Activated T-helper 9 cell treated with anti-CD3 and anti-CD28 coated beads, Interleukin-2, amount 50 U/mL, for 16 hours (primary cell): ENCODE measurements at places on chromosomes 16 and 17.

GRCh38 chr17:38350035-38350434 is 1.6 kb upstream of the SOCS7 start:
- no peak for DNase-seq

GRCh38 chr17:72640415-72641165 is 451.9 kb downstream of the SLC39A11 start:
- DNase-seq = no peak

DNA sequence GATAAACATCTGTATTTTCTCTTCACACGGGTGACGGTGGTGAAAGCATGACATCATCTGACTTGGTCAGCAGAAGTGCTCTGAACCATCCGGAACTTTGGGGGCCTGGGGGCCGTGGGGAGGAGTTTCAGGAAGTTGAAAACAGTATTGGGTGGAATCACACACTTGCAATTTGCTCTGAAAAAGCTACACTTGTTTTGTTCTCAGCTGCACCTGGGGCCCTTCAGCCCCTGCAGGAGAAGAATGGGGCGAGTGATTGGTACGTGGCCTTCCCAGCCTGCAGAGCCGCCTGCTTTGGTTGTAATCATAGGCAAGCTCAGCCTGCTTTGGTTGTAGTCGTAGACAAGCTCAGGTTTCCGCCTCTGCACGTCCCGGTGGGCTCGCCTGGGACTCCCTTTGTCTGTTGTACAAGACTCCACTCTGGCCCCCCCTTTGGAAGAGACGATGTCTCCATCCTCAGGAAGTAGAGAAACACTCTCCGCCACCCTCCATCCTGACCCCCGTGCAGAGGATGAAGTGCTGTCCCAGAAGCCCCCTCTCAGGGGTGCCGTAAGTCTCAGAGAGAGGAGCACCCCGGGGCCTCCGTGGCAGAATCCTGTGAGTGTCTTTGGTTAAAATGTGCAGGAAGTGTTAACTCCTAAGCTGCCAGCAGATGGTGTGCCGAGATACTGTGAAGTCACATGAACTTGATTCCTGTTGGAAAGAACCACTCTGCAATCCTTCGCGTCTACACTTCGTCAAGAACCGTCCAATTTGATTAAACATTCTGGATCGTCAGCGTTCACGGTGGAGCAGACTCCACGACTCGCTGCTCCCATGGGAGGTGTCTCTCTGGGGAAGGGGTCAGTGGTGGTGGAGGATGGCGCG is 5.4 kb downstream of the BANP start:
- peak; percentile 54 for DNase-seq

- no peak for DNase-seq
Observed at GRCh38 chr16:26317885-26318284, 626.1 kb downstream of the HS3ST4 start.

DNA sequence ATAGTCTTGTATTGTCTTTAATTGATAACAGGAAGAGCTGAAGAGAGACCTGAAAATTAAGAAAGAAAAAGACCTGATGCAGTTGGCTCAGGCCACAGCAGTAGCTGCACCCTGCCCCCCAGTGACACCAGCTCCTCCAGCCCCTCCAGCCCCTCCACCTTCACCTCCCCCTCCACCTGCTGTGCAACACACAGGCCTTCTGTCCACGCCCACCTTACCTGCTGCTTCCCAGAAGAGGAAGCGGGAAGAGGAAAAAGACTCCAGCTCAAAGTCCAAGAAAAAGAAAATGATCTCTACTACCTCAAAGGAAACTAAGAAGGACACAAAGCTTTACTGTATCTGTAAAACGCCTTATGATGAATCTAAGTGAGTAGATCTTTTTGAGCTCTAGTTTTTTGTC is 36.8 kb downstream of the C17orf58 start:
- no peak for DNase-seq

GRCh38 chr16:194516-194915 is 14.3 kb downstream of the HBQ1 start:
- no peak for DNase-seq

DNA sequence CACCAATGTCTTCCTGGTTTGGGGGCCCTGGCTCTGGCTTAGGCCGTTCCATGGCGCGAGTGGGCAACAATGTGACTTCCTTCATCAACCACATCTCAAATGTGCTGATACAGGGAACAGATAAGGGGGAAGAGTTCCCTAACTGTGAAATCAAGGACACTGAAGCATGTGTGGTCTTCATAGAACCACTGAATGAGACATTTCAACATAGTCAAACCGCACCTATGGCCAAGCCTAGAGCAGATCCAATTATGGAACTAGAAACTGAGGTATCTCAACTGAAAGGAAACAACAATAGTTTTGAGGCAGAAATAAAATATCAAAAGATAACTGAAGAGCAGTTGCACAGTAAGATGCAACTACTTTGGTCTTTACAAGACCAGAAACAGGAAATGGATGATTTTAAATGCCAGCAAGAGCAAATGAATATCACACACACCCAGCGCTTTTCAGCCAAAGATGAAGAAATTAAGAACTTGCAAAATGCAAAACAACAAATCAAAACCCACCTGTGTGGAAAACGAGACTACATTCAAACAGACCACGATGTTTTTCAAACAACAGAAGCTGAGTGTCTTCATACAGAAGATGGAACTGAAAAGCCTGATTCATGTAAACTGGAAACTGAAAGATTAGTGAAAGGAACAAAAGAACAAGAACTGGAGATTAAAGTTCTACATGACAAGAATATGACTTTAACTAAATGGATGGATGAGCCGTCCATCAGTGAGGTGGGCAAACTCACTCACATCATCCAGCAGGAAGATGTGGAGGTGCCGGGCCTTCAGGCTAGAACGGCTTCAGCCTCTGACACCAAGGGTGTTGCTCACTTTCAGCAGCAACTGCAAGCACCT is 18.1 kb upstream of the LCMT1 start:
- DNase-seq = no peak

DNA sequence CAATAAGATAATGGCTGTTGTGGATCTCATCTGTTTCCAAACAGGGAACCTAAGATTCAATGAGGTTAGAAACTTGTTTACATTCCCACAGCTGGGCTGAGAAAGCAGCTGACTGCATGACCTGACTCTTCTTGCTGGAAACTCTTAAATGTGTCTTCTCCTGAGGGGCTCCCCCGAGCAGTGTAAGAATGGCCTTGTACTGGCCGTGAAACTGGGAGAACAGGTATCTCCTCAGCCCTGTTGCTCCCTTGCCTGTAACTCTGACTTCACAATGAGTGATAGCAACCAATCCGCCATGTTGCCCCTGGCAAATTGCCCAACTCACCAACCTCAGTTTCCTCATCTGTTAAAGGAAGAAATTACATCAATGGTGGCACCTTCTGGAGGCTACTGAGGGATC is 59.1 kb upstream of the CCL2 start:
- no peak for DNase-seq

DNA sequence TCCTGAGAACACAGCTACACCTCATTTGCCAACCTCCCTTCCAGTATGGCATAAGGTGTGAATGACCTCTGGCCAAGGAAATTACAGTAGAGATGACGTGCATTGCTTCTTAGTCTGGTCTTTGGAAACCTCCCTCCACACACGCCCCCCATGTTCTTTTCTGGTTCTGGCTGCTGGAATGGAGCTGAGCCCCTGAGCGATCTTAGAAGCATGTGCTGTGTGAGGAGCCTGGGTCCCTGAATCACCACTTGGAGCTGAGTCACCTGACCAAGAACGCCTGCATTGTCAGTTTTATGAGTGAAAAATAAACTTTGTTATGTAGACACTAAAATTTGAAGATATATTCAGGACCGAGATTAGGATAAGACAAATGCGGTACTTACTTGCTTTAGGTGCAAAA is 51.4 kb downstream of the HS3ST3A1 start:
- no peak for DNase-seq

DNA sequence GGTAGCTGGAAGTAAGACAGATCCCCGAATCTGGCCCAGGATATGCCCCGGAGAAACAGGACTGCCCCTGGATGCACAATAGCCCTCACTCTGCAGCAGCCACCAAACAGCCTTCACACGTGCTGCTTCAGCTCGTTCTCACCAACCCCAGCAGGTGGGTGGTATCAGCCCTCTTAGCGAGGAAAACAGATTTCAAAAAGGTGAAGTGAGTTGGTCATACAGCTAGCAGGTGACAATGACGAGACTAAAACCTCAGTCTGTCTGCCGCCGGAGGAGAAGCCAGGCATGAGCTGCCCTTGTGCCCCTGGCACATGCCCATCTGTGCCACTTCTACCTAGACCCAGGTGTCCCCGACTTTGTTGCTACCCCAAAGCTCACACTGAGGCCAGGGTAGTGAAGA is 92.4 kb downstream of the YPEL2 start:
- DNase-seq = no peak

DNA sequence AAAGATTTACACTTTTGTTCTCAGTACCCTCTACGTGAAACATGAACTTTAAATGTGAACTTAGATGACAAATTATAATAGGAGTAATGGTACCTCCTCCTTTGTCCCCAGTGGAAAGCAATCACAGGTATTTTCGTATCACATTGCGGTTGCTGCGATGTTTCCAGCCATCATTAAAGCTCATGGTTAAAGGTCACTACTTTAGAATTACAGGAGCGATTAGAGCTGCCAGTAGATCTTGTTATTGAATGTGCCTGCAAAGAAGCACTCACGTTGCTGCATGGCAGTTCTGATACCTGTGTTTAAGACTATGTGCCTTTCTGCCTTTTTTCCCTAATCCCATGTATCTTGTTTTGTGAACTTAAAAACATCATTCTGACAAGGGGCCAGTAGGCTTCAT is 301.0 kb downstream of the CPPED1 start:
- DNase-seq = no peak

- no peak for DNase-seq
Observed at GRCh38 chr17:57406131-57406980, 150.0 kb downstream of the MSI2 start.

- DNase-seq = no peak
Observed at GRCh38 chr17:30218799-30219198, 16.7 kb downstream of the SLC6A4 start.

- DNase-seq = no peak
Observed at GRCh38 chr17:10429421-10430045, 7.8 kb upstream of the MYH8 start.

DNA sequence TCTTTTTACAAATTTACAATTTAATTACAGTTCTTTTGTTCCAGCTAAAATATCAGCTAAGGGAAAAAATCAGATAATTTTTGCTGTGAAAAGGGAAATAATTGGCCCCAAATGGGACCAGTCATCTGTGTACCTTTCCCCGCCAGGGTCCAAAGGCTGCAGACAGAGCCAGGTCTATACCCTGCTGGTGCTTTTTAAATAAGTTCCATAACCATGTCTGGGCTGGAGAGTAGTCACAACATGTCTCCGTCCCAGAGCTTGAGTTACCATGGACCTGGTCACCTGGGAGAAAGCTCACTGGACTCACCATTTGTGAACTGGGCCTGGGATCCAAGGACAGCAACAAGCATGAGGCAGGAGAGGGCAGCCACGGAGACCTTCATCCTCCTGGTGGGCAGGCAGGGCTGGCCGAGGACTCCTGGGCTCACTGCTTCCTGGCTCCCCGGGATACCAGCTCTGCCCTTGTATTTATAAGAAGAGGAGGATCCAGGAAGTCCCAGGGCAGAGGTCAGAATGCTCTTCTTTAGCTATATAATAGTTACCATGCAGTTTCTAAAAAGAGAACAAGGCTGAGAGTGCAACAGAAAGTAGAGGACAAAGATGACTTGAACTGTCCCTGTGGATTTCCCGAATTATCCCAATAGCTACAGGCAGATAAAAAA is at the start of gene CCL15:
TSS of gene CCL15 (minus strand) at position 444 of the 662 bp plus-strand sequence. CDS start at position 383, 61 bp downstream.
- DNase-seq = no peak

GRCh38 chr17:227946-228615 is 46.6 kb upstream of the DOC2B start:
- no peak for DNase-seq

DNA sequence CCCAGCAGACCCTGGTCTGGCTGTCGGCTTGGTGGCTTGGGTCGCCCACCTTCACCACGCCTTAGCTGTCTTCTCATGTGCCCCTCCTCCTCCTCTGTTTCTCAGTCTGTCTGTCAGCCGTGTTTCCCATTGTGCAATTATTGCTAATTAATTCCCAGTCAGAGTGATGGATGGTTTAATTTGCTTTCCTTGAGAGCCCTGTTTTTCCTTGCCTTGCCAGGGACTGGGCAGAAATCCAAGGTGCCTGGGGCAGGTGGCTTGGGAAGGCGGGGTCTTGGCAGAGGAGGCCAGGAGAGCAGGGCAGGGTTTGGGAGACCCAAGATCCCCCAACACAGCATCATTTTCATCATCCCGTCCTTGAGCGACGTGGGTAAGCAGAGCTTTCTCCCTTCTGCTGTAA is 21.3 kb downstream of the NECAB2 start:
- no peak for DNase-seq

DNA sequence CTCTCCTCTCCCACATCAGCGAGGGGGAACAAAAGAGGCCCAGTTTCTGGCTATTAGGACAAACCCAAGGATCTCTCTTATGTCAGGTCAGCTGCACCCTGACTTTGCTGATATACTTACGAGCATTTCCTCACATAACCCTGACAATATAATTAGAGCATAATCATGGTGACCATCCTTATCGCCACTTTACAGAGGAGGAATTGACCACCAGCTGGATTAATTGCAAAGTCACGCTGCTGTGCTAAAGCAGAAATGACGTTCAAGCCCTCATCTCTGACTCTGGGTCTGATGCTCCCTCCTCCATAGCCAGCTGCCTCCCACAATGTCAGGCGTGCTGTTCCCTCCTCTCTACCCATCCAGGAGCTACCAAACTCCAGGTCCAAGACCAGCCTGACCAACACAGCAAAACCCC is 42.6 kb downstream of the TRARG1 start:
- DNase-seq = no peak

- DNase-seq = no peak
Observed at GRCh38 chr17:51395621-51396020, 135.3 kb downstream of the UTP18 start.

DNA sequence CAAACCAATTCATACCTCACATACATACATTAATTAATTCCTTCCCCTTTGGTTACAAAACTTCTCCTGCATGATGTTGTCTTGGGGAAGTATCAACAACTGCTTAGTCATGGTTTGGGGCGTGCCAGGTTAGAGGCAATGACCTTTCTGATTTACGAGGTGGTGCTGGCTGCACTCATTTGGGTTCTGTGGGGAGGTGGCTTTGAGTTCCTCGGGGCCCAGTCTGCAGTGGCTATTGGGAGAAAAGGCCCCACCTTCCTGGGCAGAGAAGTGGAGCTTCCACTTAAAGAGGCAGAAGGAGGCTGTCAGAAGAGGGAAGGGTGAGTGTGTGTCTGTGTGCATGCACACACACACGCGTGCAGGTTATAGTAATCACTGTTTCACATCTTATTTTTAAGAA is 10.2 kb upstream of the ETV4 start:
- no peak for DNase-seq

GRCh38 chr17:75896415-75897159 is at the start of gene TRIM65:
TSS of gene TRIM65 (minus strand) at chr17:75896951. CDS start at chr17:75896937, 14 bp downstream.
- peak; percentile 67 for DNase-seq

GRCh38 chr17:62757500-62757951 is 50.6 kb downstream of the MARCHF10 start:
- no peak for DNase-seq
